Adrenal gland (tissue), 19 donors: ENCODE measurements at places on chromosomes 11 and 22. TPM values are rescaled to one million over a fixed set of nuclear protein-coding genes. Genes with fewer than 3 reads are reported as not detected.

Gene TUBA8
- 1.3 TPM for total RNA-seq

Gene SLC17A6
- not detected for total RNA-seq

Gene SCARF2
- total RNA-seq, result 22.0 TPM

Gene PATE2
- not detected for total RNA-seq

Gene DEUP1
- total RNA-seq, result not detected

Gene C22orf15
- total RNA-seq, result not detected

Gene ANGPTL5
- total RNA-seq, result 0.14 TPM

Gene SYT12
- 2.6 TPM for total RNA-seq

Gene CLMP
- 23.5 TPM for total RNA-seq

Gene CRYBA4
- not detected for total RNA-seq

Gene TSSC4
- total RNA-seq, result 53.6 TPM

Gene GLB1L3
- 0.06 TPM for total RNA-seq

Gene OR5AN1
- total RNA-seq, result not detected

Gene OR52N4
- not detected for total RNA-seq

Gene USH1C
- total RNA-seq, result 2.6 TPM

Gene DGCR6
- total RNA-seq, result 12.7 TPM

Gene SSTR3
- 0.35 TPM for total RNA-seq

Gene NCR3LG1
- 1.3 TPM for total RNA-seq

Gene APOA5
- total RNA-seq, result not detected

Gene DCDC1
- total RNA-seq, result 0.28 TPM

Gene MYO18B
- total RNA-seq, result 0.91 TPM

Gene ZNF214
- 1.8 TPM for total RNA-seq

Gene CLCF1
- total RNA-seq, result 0.69 TPM

Gene FOLH1
- not detected for total RNA-seq

Gene ADM2
- total RNA-seq, result 0.43 TPM

Gene IGHMBP2
- total RNA-seq, result 10.0 TPM

Gene ENTHD1
- not detected for total RNA-seq

Gene MOGAT2
- not detected for total RNA-seq

Gene NPTXR
- total RNA-seq, result 10.9 TPM
